Activated CD4-positive, alpha-beta T cell treated with anti-CD3 and anti-CD28 coated beads, Interleukin-2, amount 10 ng/mL, durations not matched to agents 7 days and 5 days (primary cell): ENCODE measurements at places on chromosomes 1 and 21.

- no peak overlapping the region for H3K4me3 ChIP-seq
- H3K4me1 ChIP-seq = no peaks in the 10 kb centered on the region
Observed at GRCh38 chr1:36565576-36566501, 83.1 kb upstream of the CSF3R start.

DNA sequence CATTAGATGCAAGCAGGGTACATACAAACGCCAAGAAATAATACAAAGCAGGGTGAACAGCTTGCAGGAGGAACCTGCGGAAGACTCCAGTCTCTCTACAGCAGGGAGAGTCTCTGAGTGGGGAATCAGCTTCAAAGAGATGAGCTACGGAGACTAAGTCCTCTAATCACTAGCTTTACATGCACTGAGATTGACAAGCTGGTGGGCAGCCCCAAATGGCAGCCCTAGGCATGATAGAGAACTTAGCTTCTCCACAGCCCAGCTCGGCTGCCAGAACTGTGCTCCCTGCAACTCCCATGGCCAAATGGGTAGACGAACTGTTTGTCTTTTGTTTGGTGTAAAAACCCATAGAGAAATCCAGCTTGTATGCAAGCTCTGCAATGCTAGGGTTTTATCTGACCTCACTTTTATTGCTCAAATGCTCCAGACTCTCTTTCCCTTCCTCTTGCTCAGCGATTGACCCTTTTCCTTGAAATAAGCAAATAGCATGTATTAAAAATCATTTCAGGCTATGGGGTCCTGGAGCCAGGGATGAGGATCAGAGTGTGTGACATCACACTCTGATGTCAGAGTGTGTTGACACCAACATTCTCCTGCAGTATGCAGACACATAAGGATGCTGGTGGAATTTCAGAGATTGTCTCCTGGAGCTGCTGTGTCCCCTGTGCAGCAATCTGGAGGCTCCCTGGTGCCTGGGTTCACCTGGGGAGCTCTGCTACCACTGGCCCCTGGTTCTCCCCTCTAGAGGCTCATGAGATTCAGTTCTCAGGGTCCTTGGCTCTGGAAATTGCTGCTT lies 238.5 kb downstream of the TTLL7 start:
- no peaks in the 10 kb centered on the region for H3K36me3 ChIP-seq
- DNase-seq = no peak
- no peak overlapping the region for H3K4me3 ChIP-seq
- H3K4me1 ChIP-seq = peaks cover 3% of the 10 kb centered on the region
- no peak overlapping the region for H3K27ac ChIP-seq
- no peaks in the 10 kb centered on the region for H3K27me3 ChIP-seq

DNA sequence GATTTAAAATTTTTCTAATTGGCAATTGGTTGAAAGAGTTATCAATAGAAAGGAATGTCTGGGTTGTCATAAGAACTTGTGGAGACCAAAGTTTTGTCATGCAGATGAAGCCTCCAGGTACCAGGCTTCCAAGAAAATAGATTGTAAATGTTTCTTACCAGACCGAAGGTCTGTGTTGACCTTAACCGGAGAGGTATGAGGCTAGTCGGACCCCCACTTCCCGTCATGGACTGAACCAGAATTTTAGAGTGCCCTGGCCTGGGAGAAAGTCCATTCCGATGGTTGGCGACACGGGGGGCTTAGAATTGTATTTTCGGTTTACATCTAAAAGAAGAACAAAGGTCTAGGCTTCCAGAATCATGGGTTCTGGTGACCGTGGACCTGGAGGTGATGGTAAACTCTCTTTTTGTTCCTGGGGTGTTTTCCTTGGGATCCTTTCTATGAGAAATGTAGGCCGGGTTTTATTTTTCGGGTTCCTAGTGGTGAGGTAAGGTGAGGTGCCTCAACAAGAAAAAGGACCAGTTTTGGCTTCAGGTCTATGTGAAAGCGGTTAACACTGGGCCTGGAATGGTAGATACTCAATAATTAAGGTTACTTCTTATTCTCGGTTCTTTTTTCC lies 405 bp upstream of the UHMK1 start:
- no peak for DNase-seq
- H3K27me3 ChIP-seq = peaks cover 4% of the 10 kb centered on the region
- peak overlapping the region; percentile 99 for H3K27ac ChIP-seq
- peaks cover 19% of the 10 kb centered on the region for H3K36me3 ChIP-seq

DNA sequence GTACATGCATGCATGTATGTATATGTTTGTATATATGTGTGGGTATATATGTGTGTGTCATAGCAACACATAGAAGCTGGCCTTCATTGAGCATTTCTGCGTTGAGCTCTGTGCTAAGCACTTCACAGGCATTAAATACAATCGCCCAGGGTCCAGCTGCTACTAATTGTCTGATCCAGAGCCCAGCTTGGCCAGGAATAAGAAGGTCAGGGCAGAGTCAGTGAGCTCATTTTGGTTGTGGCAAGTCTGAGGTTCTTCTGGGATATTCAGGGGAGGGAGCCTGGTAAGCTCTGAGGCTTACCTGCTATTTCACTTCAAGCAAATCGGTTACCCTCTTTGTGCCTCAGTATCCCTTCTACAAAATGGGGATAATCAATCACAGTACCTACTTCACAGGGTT lies 59.6 kb downstream of the FOXO6 start:
- no peak for DNase-seq
- H3K4me3 ChIP-seq = no peak overlapping the region
- no peaks in the 10 kb centered on the region for H3K36me3 ChIP-seq
- H3K27ac ChIP-seq = no peak overlapping the region

DNA sequence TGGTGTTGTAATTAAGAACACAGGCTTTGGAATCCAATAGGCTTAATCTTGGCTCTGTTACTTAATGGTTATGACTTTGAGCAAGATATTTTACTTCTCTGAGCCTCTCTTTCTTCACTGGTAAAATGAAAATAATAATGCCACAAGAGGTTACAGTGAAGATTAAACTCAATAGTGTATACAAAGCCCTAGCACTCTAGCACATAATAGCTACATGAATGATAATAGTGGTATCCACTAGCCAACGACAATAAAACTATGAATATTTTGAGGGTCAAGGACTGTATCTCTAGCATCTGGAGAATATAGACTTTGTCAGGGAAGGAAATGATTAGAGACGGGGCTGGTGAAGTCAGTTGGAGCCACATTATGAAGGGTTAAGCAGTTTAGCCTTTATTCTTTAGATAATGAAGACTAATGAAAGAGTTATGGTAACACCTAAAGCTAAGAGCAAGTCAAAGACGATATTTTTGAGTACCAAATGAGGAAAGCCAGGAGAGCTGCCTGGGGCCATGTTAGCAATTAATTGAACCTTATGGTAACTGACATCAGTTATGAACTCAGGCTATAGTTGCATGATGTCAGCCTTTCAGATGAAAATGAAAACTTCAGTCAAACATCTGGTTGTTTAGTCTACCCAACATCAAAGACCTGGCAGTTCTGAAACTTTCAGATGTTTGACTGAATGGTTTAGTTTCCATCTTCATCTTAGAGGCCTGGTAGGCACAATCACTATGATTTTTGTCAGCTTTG lies 32.8 kb upstream of the RNF11 start:
- no peak for DNase-seq
- no peak overlapping the region for H3K27ac ChIP-seq
- H3K27me3 ChIP-seq = no peaks in the 10 kb centered on the region

GRCh38 chr1:20787840-20788795 lies 1.0 kb upstream of the HP1BP3 start:
- peak overlapping the region; percentile 96 for H3K27ac ChIP-seq
- H3K4me3 ChIP-seq = peak overlapping the region; percentile 98
- peaks cover 11% of the 10 kb centered on the region for H3K36me3 ChIP-seq
- no peak for DNase-seq
- no peaks in the 10 kb centered on the region for H3K27me3 ChIP-seq
- H3K4me1 ChIP-seq = peaks cover 29% of the 10 kb centered on the region

GRCh38 chr1:165189913-165190312 lies 166.6 kb downstream of the LMX1A start:
- no peaks in the 10 kb centered on the region for H3K36me3 ChIP-seq
- H3K27ac ChIP-seq = no peak overlapping the region

GRCh38 chr1:190046231-190046630 lies 431.4 kb downstream of the BRINP3 start:
- H3K27ac ChIP-seq = no peak overlapping the region
- DNase-seq = no peak
- H3K27me3 ChIP-seq = no peaks in the 10 kb centered on the region
- no peak overlapping the region for H3K4me3 ChIP-seq
- H3K4me1 ChIP-seq = no peaks in the 10 kb centered on the region

GRCh38 chr1:178371235-178371634 lies 125.5 kb downstream of the CLEC20A start:
- no peak for DNase-seq
- H3K36me3 ChIP-seq = no peaks in the 10 kb centered on the region
- no peak overlapping the region for H3K27ac ChIP-seq
- peaks cover 7% of the 10 kb centered on the region for H3K27me3 ChIP-seq
- no peaks in the 10 kb centered on the region for H3K4me1 ChIP-seq

- no peak overlapping the region for H3K4me3 ChIP-seq
- peaks cover 9% of the 10 kb centered on the region for H3K36me3 ChIP-seq
- H3K27me3 ChIP-seq = no peaks in the 10 kb centered on the region
- DNase-seq = no peak
Observed at GRCh38 chr21:34191876-34192275, 118.5 kb downstream of the MRPS6 start.

DNA sequence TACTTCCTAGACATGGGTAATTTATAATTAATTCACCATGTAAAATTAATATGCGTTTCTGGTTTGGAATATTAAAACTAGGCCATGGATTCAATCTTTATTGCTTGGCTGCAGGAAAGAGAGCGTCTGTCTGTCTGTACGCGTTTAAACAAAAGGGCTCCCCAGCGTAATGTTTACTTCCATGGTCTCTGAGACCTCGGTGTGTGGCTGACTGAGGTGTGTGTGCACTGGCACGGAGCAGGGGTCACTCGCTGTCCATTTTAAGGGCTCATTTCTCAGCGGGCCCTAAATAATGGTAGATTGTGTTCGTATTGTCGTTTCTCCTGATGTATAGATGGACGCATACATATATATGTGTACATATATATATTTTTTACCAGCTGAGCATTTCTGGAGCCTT lies 119.6 kb downstream of the ATG4C start:
- no peaks in the 10 kb centered on the region for H3K36me3 ChIP-seq
- H3K27me3 ChIP-seq = peaks cover 2% of the 10 kb centered on the region
- H3K4me3 ChIP-seq = no peak overlapping the region
- DNase-seq = no peak

- no peak for DNase-seq
- H3K27me3 ChIP-seq = no peaks in the 10 kb centered on the region
- peaks cover 56% of the 10 kb centered on the region for H3K36me3 ChIP-seq
- no peak overlapping the region for H3K4me3 ChIP-seq
Observed at GRCh38 chr1:100955322-100955721, 59.4 kb downstream of the SLC30A7 start.

GRCh38 chr1:217134857-217135568 lies 411.8 kb upstream of the ESRRG start:
- no peak overlapping the region for H3K27ac ChIP-seq
- peaks cover 8% of the 10 kb centered on the region for H3K4me1 ChIP-seq
- no peak for DNase-seq
- H3K27me3 ChIP-seq = peaks cover 69% of the 10 kb centered on the region
- H3K4me3 ChIP-seq = no peak overlapping the region

GRCh38 chr1:8274352-8274751 lies 43.6 kb upstream of the SLC45A1 start:
- H3K27ac ChIP-seq = no peak overlapping the region
- H3K27me3 ChIP-seq = peaks cover 10% of the 10 kb centered on the region
- peaks cover 4% of the 10 kb centered on the region for H3K4me1 ChIP-seq
- no peak for DNase-seq

DNA sequence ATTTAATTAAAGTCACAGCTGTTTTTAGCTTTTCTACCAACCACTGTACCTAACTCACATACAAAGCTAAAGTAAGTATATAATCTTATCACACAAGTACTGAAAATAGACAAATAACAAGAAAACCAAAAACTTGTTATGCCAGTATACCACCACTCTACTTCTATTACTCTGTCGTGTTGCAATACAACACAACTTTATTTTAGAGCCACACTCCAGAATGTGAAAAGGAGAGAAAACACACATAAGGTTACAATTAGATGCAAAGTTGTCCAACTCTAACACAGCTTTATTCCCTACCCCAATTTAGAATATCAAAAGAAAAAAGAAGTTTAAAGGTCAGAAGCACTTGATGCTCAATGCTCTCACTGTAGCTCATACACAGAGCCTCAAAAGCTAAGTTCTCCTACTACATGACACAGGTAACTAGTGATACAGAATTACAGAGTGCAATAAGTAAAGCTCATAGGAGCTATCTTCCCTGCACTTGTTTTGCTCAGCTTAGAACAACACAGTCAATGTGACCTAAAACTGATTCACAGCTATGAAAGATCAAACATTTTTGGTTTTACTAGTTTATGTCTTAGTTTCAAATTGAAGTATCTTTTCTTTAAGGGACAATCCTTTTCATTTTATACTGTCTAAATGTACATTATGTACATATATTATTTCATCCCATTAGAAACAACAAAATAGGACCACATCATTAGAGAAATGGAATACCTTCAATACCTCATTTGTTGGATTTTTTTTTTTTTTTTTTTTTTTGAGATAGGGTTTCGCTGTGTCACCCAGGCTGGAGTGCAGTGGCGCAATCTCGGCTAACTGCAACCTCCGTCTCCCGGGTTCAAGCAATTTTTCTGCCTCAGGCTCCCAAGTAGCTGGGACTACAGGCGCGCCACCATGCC lies 29.2 kb downstream of the EYA3 start:
- peak overlapping the region; percentile 4 for H3K4me3 ChIP-seq
- H3K27me3 ChIP-seq = no peaks in the 10 kb centered on the region
- H3K36me3 ChIP-seq = peaks cover 21% of the 10 kb centered on the region
- peaks cover 50% of the 10 kb centered on the region for H3K4me1 ChIP-seq
- H3K27ac ChIP-seq = no peak overlapping the region
- DNase-seq = no peak

DNA sequence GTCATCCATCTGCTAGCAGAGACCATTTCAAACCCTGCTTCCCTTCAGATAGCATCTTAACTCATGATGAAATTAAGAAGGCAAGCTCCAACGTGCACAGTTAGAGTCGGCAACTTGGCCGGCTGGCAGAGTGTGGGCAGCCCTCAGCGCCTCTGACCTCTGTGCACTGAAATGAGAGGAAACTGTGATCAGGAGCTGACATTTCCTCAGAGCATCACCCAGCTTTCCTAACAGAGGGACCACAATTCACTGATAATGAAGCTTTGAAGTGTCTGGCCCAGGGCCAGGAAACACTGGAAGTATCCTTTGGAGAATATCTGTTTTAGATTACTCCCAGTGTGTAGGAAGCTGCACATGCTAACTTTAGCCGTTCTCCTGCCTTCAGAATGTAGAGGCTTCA lies 145.0 kb upstream of the ZC3H11B start:
- DNase-seq = no peak
- H3K4me3 ChIP-seq = no peak overlapping the region
- no peak overlapping the region for H3K27ac ChIP-seq
- H3K4me1 ChIP-seq = no peaks in the 10 kb centered on the region
- H3K36me3 ChIP-seq = no peaks in the 10 kb centered on the region

GRCh38 chr1:7454895-7455784 lies 316.0 kb upstream of the VAMP3 start:
- H3K27me3 ChIP-seq = no peaks in the 10 kb centered on the region
- H3K4me3 ChIP-seq = no peak overlapping the region
- no peak for DNase-seq
- no peaks in the 10 kb centered on the region for H3K36me3 ChIP-seq
- no peak overlapping the region for H3K27ac ChIP-seq

GRCh38 chr1:113453771-113454083 lies 63.4 kb downstream of the MAGI3 start:
- DNase-seq = no peak
- peaks cover 2% of the 10 kb centered on the region for H3K27me3 ChIP-seq
- H3K4me1 ChIP-seq = no peaks in the 10 kb centered on the region
- H3K4me3 ChIP-seq = no peak overlapping the region
- no peak overlapping the region for H3K27ac ChIP-seq
- H3K36me3 ChIP-seq = peaks cover 1% of the 10 kb centered on the region

GRCh38 chr1:5551274-5551975 lies 440.8 kb downstream of the NPHP4 start:
- DNase-seq = no peak
- no peaks in the 10 kb centered on the region for H3K4me1 ChIP-seq
- H3K27me3 ChIP-seq = peaks cover 10% of the 10 kb centered on the region
